ENCODE measurements at places on chromosomes 2 and 18. TPM values are rescaled to one million over a fixed set of nuclear protein-coding genes. Genes with fewer than 3 reads are reported as not detected.

The PXDN gene
- 150 TPM for total RNA-seq

The EN1 gene
- 0.57 TPM for total RNA-seq

The UGT1A8 gene
- total RNA-seq, result not detected

The CPO gene
- 0.24 TPM for total RNA-seq

GRCh38 chr18:25425024-25425423 lies 73.1 kb upstream of the ZNF521 start:
- no peak overlapping the region for H3K27ac ChIP-seq
- no peaks in the 10 kb centered on the region for H3K36me3 ChIP-seq
- H3K27me3 ChIP-seq, result peaks cover 4% of the 10 kb centered on the region
- no peak for DNase-seq
- H3K4me3 ChIP-seq, result no peak overlapping the region

GRCh38 chr2:232540441-232541041 lies 1.0 kb downstream of the CHRNG start:
- peaks cover 4% of the 10 kb centered on the region for H3K27me3 ChIP-seq
- no peak overlapping the region for H3K4me3 ChIP-seq
- H3K27ac ChIP-seq, result no peak overlapping the region
- H3K4me1 ChIP-seq, result peaks cover 12% of the 10 kb centered on the region

GRCh38 chr18:48924630-48925490 lies 25.9 kb downstream of the SMAD7 start:
- H3K36me3 ChIP-seq, result peaks cover 19% of the 10 kb centered on the region
- peak overlapping the region; percentile 29 for H3K27ac ChIP-seq
- peak overlapping the region; percentile 61 for H3K4me3 ChIP-seq
- peaks cover 73% of the 10 kb centered on the region for H3K4me1 ChIP-seq

- H3K36me3 ChIP-seq, result no peaks in the 10 kb centered on the region
- H3K27ac ChIP-seq, result peak overlapping the region; percentile 57
- no peak overlapping the region for H3K4me3 ChIP-seq
- DNase-seq, result no peak
- H3K4me1 ChIP-seq, result no peaks in the 10 kb centered on the region
- peaks cover 14% of the 10 kb centered on the region for H3K27me3 ChIP-seq
Measured at GRCh38 chr18:7577706-7578105, 10.6 kb downstream of the PTPRM start.

DNA sequence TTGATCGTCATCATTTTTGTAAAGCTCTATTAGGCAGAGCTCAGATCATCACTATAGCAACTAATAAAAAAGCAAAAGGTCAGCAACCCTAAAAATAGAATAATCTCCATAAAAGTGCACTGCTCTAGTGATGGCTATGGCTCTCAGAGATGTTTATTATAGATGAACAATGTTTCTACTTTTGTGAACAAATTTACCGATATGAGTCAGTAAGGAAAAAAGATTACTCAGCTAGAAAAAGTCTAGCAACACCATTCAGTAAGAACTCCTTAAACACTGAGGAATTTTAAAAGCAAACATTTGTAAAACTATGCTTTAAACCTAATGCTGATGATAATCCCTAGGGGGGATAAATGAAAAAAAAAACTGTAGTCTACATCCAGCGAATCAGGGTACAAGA lies 69.6 kb downstream of the ACVR1C start:
- no peaks in the 10 kb centered on the region for H3K27me3 ChIP-seq
- no peaks in the 10 kb centered on the region for H3K4me1 ChIP-seq

DNA sequence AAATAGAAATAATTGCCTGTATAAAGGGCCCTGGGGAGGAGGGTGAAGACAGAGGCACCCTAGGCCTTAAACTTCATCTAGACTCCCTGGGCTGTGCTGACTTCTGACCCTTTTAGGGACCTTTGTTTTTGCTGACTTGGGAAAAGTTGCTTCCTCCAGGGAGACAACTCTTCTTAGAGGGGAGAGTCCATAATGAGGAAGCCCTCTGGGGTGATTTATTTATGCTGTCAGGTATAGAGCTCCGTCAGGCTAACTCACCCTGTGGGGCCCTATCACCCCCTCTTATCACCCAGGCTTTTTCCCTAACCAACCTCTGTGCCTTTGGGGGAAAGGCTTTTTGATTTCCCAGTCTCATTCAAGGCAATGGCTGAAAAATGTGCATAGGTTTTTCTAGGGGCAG lies 8.1 kb downstream of the ONECUT2 start:
- peaks cover 20% of the 10 kb centered on the region for H3K4me1 ChIP-seq
- no peak overlapping the region for H3K27ac ChIP-seq

DNA sequence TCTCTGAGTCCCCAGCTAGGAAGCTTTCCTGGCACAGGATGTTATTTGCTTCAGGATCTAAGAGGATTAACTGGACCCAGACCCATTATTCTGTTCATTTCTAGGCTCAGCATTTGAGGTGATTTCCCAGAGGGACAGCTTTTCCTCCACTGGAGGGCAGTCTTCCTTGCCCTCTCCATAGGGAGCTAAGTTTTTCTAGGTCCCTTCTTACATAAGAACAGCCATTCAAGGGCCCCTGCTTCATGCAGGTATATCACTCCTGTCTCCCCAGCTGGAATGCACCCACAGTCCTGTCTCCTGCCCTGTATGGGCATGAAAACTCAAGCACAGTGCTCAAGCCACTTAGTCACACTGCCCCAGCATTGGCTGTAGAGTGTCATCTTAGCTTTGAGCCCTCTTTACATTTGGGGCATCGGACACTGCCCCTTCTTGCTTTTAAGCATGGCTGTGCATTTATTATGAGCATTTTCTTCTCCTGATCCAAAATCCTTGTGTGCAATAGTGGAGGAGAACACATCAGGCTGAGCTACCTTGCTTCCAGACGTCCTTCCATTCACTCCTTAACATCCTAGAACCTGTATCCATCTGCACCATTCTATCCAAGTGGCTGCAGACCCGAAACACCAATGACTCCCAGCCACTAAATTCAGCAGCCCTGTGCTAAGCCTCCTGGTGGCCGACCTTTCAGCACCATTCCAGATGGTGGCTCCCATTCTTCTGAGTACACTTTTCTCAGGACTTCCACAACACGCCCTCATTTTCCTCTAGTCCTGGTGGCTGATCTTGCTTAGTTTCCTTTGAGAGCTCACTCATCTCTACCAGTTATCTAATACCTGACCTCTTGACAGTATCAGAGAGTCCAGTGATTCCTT lies 80.0 kb downstream of the COPS8 start:
- H3K4me1 ChIP-seq, result no peaks in the 10 kb centered on the region
- H3K27me3 ChIP-seq, result peaks cover 10% of the 10 kb centered on the region
- H3K36me3 ChIP-seq, result no peaks in the 10 kb centered on the region
- DNase-seq, result no peak

Measured in type B pancreatic cell (in vitro differentiated cells).